ENCODE measurements at places on chromosomes 6 and 20. TPM values are rescaled to one million over a fixed set of nuclear protein-coding genes. Genes with fewer than 3 reads are reported as not detected.

SNRNP48 gene
- 6.0 TPM for polyA plus RNA-seq

RUNX2 gene
- 1.3 TPM for polyA plus RNA-seq

TMC2 gene
- not detected for polyA plus RNA-seq

FAM83C gene
- not detected for polyA plus RNA-seq

DYNLT2 gene
- 0.43 TPM for polyA plus RNA-seq

CPNE5 gene
- polyA plus RNA-seq: 0.85 TPM

C6orf15 gene
- not detected for polyA plus RNA-seq

MCHR2 gene
- not detected for polyA plus RNA-seq

ERVFRD-1 gene
- polyA plus RNA-seq: 0.05 TPM

VWA7 gene
- 0.57 TPM for polyA plus RNA-seq

TMEM217 gene
- polyA plus RNA-seq: 0.09 TPM

CLVS2 gene
- not detected for polyA plus RNA-seq

TEAD3 gene
- not detected for polyA plus RNA-seq

METTL24 gene
- not detected for polyA plus RNA-seq

ZSWIM1 gene
- 2.5 TPM for polyA plus RNA-seq

ZC2HC1B gene
- not detected for polyA plus RNA-seq

TFEB gene
- 55.0 TPM for polyA plus RNA-seq

ZNF165 gene
- not detected for polyA plus RNA-seq

HDGFL1 gene
- polyA plus RNA-seq: not detected

SNPH gene
- not detected for polyA plus RNA-seq

SDC4 gene
- 1.6 TPM for polyA plus RNA-seq

OR2J3 gene
- polyA plus RNA-seq: not detected

RIPOR2 gene
- 181 TPM for polyA plus RNA-seq

PSORS1C1 gene
- not detected for polyA plus RNA-seq

PDSS2 gene
- 10.1 TPM for polyA plus RNA-seq

HTR1E gene
- not detected for polyA plus RNA-seq

NELFCD gene
- polyA plus RNA-seq: 74.8 TPM

HLA-C gene
- polyA plus RNA-seq: 1,088 TPM
